ENCODE measurements at places on chromosomes 7 and 10.

- DNase-seq = no peak
These were observed 17.6 kb downstream of the SEC24C start for GRCh38 chr10:73761781-73762180.

- DNase-seq = no peak
These were observed 491.8 kb upstream of the SEMA3A start for GRCh38 chr7:84686373-84686772.

GRCh38 chr7:106017657-106018056 lies 54.6 kb downstream of the CDHR3 start:
- no peak for DNase-seq

DNA sequence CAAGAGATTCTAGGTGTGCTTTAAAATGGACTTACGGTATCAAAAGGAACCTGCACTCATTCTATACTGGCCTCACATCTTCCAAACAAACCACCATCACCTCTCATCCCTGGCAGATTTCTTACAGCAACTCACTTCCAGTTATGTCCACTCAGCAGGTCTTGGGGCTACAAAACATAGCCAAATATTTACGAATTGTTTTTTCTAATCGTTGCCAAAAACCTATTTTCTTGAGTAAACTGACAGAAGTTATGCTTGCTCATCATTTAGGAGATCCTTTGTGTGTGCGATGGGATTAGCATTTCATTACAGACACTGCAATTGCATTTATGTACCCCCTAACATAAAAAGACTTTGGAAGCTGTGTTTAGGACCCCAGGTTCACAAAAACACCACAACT lies 2.7 kb downstream of the KCNMA1 start:
- no peak for DNase-seq

DNA sequence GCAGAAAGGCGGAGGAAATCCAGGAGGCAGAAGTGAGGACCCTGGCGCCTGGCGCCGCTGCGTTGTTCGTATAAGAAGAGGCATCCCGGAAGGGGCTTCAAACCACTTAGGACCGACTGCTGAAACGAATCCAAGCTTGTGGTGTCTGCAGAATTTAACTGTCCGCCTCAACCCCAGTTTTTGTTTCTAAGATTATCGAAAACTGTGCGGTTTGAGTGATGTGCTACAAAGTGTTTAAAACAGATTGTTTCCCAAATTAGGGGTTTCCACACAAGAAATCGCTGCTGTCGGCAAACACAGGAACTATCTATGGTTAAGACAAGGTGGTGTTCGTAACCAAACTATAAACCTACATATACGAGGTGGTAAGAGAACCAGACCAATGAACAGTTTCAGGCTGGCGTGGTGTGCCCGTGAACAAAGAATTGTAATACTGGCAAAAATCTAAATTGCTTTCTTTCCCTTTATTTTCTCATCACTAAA lies 835 bp upstream of the DGKI start:
- no peak for DNase-seq

GRCh38 chr7:20798081-20798693 lies 11.5 kb upstream of the SP8 start:
- no peak for DNase-seq

DNA sequence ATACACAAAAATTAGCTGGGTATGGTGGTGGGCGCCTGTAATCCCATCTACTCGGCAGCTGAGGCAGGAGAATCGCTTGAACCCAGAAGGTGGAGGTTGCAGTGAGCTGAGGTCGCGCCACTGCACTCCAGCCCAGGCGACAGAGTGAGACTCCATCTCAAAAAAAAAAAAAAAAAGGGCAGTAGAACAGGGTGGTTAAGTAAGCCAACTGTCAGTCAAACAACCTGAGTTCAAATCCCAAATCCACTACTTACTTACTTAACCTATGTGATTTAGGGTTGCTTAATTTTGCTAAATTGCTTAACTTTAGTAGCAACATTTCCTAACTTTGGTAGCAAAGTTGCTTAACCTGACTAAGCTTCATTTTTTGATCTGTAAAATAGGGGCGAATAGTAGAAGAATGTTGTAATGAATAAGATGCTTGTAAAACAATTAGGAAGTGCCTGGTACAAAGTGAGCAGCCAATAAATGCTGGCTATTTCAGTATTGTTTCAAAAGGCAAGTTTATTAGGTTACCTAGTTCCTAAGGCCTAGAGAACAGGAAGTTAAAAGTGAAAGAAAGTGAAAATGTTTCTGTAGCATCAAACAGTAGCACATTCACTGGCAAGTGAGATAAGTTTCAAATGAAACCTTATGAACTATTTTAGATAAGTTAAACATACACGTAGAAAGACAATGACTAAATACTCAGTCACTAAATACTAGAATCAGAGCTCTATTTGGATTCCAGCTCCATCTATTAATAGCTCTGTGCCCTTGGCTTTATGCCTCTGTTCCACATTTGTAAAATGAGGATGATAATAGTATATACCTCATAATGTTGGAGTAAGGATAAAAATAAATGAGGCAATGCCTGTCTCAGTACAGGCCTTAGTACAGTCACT lies 64.3 kb downstream of the HOXA1 start:
- DNase-seq = no peak

GRCh38 chr7:110973196-110973990 lies 117.5 kb upstream of the LRRN3 start:
- DNase-seq = no peak

GRCh38 chr10:28295336-28295735 lies 7.5 kb downstream of the MPP7 start:
- DNase-seq = no peak

DNA sequence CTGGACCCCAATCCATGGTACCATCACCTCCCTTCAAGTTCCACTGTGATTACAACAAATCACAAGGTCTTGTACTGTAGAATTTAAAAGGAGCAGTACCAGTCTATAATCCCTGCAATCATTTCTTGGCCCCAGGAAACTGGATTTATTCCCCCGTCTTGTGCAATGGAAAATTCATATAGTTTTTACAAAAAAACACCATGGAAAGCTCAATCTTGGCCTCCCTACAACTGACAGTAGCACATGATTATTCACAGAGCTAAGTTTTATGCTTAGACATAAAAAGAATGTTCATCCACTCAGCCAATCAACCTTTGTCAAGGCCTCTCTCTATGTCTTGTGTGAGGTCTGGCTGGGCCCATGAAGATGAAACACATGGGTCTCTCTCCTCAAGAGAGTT lies 10.2 kb downstream of the DGKI start:
- DNase-seq = no peak

- DNase-seq = no peak
These were observed 43.8 kb upstream of the ATRNL1 start for GRCh38 chr10:115049318-115049717.

- no peak for DNase-seq
These were observed 81.4 kb upstream of the LAMB4 start for GRCh38 chr7:108211382-108212201.

- no peak for DNase-seq
These were observed 5.3 kb upstream of the TMEM139 start for GRCh38 chr7:143279186-143280098.

DNA sequence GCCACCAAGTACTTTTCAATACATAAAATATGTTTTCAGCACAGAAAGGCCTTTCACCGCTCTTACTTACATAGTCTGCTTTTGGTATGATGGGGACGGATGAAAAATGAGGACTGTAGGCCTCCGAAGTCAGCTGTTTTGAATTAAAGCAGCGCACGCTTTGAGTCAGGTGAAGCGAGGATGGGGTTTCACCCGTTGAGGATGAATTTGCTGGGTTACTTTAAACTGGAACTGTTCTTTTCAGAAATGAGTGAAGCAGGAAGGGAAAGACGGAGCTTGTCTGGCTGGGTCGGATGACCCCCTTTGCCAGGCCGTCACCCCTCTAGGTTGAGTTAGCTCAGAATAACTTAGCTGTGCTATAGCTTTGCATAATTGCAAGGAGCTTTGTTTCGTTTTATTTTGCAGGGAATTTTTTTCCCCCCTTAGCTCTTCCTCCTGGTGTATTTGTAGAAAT lies 40.0 kb downstream of the CUX1 start:
- DNase-seq = no peak

DNA sequence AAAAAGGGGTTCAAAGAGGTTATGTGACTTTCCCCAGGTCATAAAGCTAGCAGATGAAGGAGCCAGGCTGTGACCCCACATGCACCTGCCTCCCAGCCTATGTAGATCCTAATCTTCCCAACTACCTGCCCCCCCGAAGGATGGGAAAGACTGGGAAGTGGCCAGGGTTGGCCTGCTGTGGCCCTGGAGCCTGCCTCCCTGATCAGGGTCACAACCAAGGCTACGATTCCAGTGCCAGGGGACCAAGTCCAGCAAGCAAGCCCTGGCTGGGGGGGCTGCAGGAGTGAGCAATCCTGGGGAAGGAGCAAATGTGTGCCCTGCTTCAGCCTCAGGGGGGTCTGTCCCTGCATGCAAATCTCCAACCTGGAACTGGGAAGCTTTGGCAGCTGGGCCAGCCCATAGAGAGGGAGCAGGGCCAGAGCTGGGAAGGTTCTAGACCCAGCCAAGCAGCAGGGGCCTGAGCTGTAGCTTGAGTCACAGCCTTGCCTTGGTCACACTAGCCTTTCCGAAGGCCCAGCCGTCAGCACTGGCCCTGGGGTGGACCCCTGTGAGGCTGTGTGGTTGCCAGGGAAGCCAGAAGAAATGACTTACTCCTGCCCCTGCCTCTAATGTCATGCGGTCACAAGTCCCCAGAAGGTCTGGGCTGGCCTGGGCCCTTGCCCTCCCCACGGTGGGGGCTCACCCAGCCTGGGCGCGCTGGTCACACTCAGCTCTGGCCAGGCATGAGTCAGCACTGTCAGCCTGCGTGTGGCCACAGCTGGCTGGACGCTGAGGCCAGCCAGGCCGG lies 96.4 kb upstream of the ZMIZ1 start:
- DNase-seq = no peak

DNA sequence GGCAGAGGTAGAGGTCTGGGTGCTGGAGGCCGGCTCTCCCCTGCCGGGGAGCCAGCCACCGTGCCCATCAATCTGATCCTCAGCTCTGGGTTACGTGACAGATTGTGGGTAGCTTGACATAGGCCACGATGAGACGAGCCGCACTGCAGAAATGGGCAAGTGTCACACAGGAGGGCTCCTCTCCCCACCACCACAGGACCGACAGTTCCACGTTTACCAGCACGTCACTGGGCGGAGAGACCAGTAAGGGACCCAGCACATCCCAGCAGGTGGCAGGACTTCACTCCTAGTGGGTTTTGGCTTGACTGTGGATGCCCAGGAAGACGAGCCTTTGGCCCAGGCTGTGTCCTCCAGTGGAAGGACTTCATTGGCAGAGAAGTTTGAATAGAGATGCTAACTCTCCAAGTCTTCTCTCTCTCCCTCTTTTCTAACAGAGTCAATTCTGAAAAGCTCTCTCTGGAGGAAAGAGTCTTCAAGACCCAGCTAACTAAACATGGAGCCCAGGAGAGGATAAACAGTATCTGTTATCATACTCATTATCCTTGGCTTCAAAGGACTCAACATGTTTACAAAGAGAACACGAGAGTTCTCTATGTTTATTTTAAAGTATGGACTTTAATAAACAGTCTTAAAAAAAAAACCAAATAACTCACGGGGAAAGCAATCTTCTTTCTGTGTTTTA lies 129.3 kb upstream of the JCAD start:
- DNase-seq = no peak

GRCh38 chr10:30818010-30818660 lies 188.6 kb upstream of the LYZL2 start:
- no peak for DNase-seq

GRCh38 chr7:114813624-114814023 lies 108.3 kb upstream of the MDFIC start:
- no peak for DNase-seq

DNA sequence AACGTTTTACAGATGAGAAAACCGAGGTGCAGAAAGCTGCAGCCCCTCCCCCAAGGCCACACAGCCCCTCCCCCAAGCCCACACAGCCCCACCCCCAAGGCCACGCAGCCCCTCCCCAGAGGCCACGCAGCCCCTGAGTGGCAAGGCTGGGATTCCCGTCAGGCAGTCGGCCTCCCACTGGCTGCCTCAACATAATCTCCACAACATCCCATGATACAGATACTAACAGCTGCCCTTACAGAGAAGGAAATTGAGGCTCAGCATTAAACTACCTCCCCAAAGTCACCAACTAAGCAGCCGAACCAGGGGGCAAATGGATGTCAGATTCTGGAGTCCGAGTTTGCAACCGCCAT lies 15.9 kb downstream of the SH3PXD2A start:
- no peak for DNase-seq

- DNase-seq = no peak
These were observed 92.1 kb upstream of the IMMP2L start for GRCh38 chr7:111654343-111654742.

DNA sequence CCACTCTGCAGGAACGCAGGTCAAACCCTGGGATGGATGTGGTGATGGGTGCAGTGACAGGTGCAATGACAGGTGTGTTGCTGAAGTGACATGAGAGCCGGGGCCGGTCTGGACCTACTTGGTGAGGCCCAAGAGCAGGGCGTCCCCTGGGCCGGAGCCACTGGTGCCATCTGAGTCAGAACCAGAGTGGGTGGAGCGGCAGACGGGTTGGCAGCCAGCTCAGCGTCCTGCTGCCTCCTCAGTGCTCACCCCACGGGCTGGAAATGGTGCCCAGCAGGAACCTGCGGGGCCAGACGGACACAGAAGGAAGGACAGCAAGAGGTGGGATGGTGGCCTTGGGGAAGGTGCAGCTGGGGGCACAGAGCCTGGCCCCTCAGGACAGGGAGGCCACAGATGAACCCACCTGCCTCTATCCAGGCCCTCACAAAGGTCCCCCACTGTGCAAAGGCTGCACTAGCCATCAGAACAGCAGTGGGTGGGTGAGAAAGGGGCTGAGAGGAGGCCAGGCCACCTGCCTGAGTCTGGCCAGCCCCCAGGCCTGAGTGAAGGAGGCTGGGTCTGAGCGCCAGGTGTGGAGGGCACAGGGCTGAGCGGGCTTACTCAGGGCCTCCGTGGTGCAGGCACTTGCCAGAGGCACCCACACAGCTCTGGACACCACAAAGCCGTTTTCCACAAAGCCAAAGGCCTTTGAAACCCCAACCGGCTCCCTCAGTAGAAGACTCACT lies 129.0 kb upstream of the PPP2R2D start:
- no peak for DNase-seq

DNA sequence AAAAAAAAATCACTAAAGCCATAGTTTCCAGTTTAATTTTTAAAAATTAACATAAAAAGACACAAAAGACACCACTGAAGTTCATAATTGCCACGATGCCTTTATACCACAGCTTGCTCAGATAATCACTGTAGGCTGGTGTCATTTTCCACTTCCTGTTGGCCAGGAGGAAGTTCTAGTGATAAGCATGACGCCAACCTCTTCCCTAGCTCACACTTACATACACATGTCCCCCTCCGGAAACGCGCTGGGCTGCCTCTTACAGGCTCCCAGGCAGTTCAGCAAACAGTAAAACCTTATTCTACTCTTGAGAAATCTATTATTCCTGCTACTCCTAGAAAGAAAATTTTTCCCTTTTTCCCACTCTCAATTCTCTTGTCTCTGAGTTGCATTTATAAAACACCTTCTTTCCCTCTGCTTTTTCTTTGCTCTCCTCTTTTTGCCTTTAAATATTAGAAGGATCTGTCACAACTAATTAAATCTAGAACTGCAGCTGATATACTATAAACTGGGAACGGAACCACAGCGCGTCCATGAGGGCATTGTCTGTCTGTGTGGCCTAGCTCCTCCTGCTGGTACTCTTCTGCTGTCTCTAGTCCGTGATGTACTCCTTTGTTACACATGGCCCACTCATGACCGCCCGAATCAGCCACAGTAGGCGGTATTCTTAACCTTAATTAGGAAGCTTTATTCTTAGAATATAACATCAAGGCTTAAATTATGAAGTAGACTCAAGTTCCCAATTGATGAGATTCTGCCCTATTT lies 664.9 kb downstream of the CNTNAP2 start:
- no peak for DNase-seq
